ENCODE measurements at places on chromosomes 4 and X.

DNA sequence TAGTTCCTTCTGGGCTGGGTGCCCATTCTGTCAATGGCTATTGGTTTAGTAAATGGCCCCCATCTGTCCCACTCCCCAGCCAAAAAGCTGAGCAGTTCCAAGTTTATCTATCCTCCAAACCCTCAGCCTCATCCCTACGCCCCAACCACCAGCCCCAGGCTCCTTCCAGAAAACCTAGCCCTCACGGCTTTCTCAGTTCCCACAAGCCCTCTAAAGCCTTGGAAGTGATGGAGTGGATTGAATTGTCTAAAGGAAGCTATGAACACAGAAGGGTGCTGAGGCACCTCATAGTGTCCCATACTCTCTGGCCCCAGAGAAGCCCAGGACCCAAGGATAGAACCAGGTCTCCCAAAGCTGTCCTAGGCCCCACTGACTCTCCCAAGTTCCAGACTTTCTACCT, 75.6 kb upstream of the EFNB1 start:
- DNase-seq = no peak

- DNase-seq = no peak
Observed at GRCh38 chr4:151859641-151860040, 98.8 kb upstream of the GATB start.

- DNase-seq = no peak
Observed at GRCh38 chr4:83263106-83263505, 21.5 kb downstream of the COQ2 start.

DNA sequence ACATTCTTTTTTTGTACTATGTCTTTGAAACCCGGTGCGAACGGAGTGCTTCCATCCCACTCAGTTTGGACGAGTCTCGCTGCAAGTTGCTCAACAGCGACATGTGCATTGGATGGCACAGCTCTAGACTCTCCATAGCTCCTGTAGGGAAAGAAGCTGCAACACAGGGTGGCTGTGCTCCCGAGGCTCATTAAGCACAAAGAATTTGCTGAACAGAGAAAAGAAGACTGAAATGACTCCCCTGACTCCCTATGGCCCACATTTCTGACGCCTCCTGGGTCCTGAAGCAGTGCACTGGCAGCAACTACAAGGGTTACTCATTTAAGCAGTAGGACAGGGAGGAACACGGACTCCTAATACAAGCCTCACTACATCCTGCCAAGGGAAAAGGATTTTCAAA, 127.4 kb downstream of the SH3RF1 start:
- DNase-seq = no peak

All from mesenteric fat pad (tissue), 1 donor.